Epithelial cell of proximal tubule (primary cell): ENCODE measurements at places on chromosomes 13 and 19.

DNA sequence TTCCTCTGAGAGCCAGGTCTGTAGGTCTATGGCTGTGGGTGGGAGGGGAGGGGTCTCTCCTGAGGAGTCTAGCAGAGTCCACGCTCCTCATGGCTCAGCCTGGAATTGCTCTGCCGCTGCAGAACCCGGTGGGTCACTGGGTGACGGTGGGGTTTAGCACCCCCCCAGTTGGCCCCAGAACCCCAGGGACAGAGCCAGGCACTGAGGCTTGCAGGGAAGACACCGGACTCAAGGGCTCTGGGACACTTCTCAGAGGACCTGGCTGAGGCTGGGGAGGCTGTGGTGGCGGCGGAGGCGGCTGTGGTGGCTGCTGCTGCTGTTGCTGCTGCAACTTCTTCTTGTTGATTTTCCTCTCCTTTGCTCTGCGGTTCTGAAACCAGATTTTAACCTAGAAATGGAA lies 6.1 kb downstream of the CDX2 start:
- DNase-seq = no peak

- no peak for DNase-seq
These were observed at the start of gene CEACAM19 for GRCh38 chr19:44671400-44671799. Gene CEACAM19 (plus strand): TSS chr19:44671482. CDS start chr19:44671932, 450 bp downstream.

DNA sequence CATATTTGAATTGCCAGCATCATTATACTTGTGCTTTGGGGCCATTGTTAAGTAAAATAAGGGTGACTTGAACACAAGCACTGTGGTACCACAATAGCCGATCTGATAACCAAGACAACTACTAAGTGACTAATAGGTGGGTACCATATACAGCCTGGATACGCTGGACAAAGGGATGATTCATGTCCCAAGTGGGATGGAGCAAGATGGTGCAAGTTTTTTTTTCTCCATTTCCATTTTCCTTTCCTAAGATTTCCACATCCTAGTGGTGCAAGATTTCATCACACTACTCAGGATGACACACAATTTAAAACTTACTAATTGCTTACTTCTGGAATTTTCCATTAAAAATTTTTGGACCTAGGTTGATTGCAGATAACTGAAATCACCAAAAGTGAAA lies 15.1 kb downstream of the BRCA2 start:
- DNase-seq = peak; percentile 33

GRCh38 chr19:2129486-2129885 lies 21.9 kb downstream of the AP3D1 start:
- no peak for DNase-seq

DNA sequence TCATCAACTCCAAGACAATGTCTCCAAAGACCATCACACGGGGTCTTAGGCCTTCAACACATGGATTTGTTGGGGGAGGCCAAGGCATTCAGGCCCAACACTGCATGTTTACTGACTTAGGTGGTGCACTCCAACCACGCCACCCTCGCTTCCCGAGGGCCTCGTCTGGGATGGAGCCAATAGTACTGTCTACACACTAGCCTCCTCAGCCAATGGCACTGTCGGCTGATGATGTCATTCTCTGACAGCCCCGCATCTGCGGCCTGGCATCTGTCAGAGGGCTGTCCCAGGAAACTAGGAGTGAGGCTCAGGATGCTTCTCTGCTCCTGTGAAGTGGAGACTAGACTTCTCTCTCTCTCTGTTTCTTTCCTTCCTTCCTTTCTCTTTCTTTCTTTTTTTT lies 96.6 kb downstream of the TEX26 start:
- DNase-seq = no peak

GRCh38 chr19:3431760-3432397 lies 48.4 kb downstream of the SMIM24 start:
- DNase-seq = no peak
